Stimulated activated CD4-positive, alpha-beta T cell treated with anti-CD3 and anti-CD28 coated beads, Interleukin-1b, Interleukin-23, amount 100 ng/mL, for 4 hours (primary cell): ENCODE measurements at places on chromosomes 11 and 22.

DNA sequence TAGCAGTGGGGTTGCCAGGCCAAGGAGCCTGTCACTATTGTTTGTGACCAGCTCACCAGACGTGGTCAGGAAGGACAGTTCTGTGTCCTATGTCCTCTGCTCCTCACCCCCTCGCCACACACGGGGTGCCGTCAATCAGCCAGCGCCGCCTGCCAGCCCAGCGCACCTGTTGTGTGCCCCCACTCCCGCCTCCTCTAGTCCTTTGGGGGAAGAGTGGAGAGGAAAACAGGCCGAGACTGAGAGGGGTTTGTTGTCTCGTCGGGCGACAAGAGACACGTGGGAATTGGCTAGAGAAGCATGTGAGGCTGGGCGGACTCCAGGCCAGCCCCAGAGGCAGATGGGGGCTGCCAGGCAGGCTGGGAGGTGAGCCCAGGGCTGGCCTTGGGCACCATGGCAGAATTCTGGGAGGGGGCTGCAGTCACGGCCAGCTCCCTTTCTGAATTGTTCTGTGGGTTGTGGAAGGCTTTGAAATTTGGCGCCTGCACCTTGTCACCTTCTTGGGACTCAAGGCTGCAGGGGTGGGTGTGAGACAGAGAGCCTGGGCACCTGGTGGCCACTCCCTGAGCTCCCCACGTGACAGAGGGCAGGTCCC is 3.1 kb upstream of the KCNQ1OT1 start:
- no peak for DNase-seq

GRCh38 chr22:20106205-20106848 is 9.6 kb upstream of the RANBP1 start:
- no peak for DNase-seq

DNA sequence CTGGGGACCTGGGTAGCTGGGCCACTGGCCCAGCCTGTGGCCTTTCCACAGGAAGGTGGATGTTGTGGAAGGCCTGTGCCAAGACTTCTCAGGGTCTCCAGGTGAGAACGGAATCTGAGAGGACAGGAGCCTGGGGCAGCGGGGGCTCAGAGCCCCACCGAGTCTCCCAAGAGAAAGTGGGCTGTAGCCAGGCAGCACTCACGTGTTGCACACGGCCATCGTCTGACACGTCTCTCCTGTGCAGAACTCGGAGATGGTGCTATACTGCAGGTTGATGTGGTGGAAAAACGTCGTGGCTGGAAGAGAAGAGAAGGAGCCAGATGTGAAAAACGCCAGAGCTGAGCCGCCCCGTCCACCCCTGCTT is 6.4 kb downstream of the MOB2 start:
- no peak for DNase-seq

GRCh38 chr22:39173787-39174497 is 21.5 kb upstream of the CBX7 start:
- no peak for DNase-seq

DNA sequence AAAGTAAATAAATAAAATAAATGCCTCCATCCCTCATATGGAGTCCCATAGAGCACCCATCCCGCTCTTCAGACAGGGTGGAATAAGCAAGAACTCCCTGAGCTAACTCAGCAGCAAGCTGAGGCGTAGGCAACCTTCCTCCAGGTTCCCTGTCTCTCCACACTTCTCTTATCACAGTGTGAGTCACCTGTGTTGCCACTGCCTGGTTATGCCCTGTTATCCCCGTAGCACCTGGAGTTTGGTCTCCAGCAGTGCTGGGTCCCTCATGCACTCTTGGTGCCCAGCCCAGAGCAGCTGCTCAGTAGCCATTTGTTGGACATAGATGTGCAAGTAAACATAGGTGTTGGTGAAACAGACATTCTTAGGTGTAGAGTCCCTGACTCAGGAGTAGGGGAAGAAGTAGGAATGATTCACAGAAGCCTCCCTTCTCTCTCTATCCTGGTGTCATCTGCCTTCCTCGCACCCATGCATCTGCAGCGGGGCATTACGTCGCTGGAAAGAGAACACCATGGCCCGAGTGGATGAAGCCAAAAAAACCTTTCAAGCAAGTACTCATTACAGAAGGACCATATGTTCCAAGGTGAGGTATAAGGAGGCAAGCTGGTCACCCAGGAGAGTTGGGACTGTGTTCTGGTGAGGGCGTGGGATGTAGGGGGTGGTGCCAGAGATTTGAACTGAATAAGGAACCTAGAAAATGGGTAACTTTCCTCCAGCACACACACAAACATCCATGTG is 56.0 kb downstream of the PISD start:
- DNase-seq = no peak

DNA sequence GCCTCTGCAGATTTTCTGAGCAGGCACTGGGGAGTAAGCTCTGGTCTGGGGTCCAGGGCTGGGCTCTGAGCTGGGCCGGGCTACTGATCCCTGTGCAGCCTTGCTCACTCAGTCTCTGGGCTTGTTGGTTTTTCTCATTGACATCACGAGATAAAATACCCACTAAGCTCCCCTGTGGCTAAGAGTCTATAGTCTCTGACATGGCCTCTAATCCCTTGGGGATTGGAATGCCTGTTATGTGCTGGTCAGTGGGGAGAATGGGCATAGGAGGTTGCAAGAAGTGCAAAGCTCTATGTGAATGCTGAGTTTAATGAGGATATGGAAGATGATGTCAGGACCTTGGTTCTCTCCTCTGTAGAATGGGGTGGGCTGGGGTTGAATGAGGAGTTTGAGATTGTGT is 23.3 kb downstream of the ELF5 start:
- DNase-seq = no peak

DNA sequence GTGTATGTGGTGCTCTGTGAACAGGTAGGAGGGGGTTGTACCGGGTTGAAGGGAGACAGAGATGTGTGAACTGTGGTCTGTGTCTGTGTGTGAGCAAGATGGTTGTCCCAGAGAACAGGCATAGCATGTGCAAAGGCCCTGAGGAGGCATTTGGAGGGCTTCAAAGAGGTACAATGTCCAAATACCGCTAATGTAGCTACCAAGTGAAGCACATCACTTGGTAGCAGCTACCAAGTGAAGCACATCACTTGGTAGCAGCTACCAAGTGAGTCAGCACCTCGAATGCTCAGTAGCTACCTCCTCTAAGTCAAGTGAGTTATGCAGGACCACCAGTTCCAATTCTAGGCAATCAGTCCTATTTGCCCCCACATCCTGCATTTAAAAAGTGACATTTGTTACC is 72.4 kb downstream of the KIAA1671 start:
- DNase-seq = no peak

GRCh38 chr11:45142241-45143055 is 4.0 kb upstream of the PRDM11 start:
- no peak for DNase-seq

- DNase-seq = no peak
Observed at GRCh38 chr11:121844016-121844415, 272.0 kb downstream of the BLID start.
